ENCODE measurements at places on chromosomes 3 and 15.

DNA sequence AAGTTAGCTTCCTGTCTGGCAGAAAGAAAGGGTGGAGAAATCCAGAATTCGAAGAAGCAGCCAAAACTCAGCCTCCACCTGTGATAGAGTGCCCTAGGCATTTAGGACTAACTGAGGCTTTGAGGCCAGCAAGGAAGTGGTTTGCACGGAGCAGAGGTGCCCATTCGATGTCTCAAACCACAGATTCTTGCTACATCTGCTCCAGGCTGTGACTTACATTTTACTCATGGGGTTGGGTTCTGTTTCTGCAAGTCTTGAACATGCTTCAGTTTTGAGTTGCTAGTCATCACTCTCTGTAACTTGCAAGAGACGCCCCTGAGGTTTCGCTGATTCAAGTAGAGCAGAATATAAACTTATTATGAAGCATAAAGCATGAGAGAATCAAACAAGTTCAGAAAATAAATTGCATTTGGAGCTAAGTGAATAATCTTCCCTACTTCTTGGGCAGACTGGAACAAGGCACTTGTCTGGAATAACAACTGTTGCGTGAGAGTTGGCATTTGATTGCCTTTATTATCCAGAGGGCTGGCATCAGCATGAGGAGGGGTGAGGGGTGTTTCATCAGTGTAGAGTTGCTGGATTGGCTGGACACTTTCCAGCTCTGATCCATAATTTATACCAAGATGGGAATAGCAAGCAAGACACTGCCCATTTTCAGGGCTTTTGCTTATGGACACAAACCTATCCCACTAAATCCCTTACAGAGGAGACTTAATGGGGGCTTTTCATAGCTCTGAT, 256.5 kb downstream of the AGBL1 start:
- ATAC-seq = no peak

- ATAC-seq = no peak
These were observed 10.8 kb downstream of the GPR15 start for GRCh38 chr3:98542623-98543022.

GRCh38 chr3:112676659-112677234, 35.8 kb upstream of the CCDC80 start:
- peak; percentile 100 for ATAC-seq

DNA sequence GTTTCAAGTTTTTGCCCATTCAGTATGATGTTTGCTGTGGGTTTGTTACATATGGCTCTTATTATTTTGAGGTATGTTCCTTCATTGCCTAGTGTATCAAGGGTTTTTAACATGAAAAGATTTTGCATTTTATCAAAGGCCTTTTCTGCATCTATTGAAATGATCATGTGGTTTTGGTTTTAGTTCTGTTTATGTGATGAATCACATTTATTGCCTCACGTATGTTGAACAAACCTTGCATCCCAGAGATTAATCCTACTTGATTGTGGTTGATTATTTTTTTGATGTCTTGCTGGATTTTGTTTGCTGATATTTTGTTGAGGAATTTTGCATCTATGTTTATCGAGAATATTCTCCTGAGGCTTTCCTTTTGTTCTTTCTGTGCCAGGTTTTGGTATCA, 39.4 kb downstream of the TMCO5A start:
- no peak for ATAC-seq

DNA sequence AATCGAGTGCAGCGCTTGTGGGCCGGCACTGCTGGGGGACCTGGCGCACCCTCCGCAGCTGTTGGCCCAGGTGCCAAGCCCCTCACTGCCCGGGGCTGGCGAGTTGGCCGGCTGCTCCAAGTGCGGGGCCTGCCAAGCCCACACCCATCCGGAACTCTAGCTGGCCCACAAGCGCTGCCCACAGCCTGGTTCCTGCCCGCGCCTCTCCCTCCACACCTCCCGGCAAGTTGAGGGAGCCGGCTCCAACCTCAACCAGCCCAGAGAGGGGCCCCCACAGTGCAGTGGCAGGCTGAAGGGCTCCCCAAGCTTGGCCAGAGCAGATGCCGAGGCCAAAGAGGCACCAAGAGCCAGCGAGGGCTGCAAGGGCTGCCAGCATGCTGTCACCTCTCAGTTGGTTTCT, 73.4 kb downstream of the PLXNA1 start:
- ATAC-seq = no peak

Measured in stimulated activated memory B cell treated with anti-CD40 and anti-IgM and Interleukin-4, amounts not matched to agents 10 μg/mL and 1 μg/mL and 100 μg/mL, for 72 hours (primary cell).